ENCODE measurements at places on chromosomes 11 and 22. TPM values are rescaled to one million over a fixed set of nuclear protein-coding genes. Genes with fewer than 3 reads are reported as not detected.

DNA sequence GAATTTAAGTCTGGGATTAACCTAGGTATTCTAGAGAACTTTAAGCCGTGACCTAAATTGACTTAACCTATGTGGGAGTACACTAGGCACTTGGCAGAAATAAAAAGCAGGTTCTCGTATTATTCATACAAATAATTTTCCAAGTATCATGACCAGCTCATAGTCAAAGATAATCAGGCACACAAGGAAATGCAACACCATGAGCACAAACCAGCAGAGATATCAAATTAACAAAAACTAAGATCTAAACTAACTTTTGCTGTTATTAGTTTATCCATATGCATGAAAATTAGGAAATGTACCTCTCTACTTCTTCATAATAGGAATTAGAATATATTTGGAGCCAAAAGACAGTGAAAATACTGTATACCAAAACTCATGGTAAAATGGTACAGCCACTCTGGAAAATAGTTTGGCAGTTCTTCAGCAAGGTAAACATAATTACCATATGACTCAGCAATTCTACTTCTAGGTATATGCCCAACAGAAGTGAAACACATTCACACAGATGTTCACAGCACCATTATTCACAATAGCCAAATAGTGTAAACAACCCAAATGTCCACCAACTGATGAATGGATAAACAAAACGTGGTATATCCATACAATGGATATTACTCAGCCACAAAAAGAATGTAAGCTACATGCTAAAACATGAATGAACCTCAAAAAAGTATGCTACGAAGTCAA lies 154.1 kb downstream of the ENTHD1 start:
- no peak for DNase-seq

Gene IPO7
- total RNA-seq, result 90.5 TPM

- no peak for DNase-seq
Observed at GRCh38 chr11:62880231-62880802, 379 bp upstream of the SLC3A2 start.

Gene INSC
- not detected for total RNA-seq

Gene PACSIN3
- 17.9 TPM for total RNA-seq

Gene CAVIN3
- total RNA-seq, result 201 TPM

DNA sequence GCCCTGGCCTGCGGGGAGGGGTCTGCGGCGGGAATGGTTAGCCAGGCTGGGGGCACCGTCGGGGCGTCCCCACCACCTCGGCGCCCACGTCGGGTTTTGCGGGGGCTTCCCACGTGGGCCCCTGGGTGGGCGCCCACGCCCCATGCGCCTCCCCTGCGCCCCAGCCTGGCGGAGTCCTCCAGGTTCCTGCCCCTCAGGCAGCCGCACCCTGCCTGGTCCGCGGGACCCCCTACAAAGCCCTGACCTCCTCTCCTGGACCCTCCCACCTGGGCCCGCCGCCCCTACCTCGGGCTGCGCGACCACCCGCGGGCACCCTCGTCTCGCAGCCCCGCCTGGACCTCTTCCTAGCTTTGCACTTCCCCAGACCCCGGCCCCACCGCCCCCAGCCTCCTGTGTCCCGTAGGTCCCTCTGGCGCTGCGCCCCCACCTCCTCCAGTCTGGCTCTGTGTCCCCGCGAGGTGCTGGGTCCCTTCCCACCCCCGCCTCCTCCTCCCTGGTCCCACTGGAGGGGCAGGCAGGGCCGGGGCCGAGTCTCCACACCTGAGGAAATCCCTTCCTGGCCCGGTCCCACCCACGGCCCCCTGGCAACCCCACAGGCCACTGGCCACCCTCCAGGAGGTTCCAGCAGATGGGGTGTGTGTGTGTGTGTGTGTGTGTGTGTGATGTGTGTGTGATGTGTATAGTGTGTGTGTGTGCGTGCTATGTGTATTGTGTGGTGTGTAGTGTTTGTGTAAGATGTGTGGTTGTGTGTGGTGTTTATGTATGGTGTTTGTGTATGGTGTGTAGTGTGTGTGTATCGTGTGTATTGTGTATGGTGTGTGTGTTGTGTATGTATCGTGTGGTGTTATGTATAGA lies 11.8 kb downstream of the PIM3 start:
- DNase-seq, result no peak

GRCh38 chr22:44623771-44624510 lies 78.1 kb upstream of the PRR5 start:
- DNase-seq, result peak; percentile 19

Gene SSTR3
- total RNA-seq, result not detected

Gene TSGA10IP
- not detected for total RNA-seq

Gene NXPE1
- total RNA-seq, result not detected

Gene GDPD4
- total RNA-seq, result not detected

Gene XRCC6
- total RNA-seq, result 215 TPM

- peak; percentile 50 for DNase-seq
Observed at GRCh38 chr11:17014833-17015626, 816 bp upstream of the PLEKHA7 start.

Gene SLC22A25
- total RNA-seq, result not detected

DNA sequence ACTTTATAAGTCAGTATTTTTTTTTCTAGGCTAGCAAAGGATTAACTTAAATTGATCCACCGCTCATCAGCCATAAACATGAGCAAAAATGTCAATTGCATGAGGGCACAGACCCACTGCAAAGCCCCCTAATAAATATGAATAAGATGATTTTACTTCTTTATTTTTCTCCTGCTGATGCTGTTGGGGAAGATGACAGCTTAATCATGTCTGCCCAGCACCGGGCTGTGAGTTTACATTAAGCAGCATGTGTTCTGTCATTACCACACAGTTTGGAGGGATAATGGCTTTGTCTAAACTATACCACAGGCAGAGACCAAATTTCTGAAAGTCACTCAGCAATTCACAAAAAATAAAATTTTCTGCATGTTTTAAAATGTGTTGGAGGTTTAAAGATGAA lies 346.3 kb downstream of the LRRC4C start:
- no peak for DNase-seq

DNA sequence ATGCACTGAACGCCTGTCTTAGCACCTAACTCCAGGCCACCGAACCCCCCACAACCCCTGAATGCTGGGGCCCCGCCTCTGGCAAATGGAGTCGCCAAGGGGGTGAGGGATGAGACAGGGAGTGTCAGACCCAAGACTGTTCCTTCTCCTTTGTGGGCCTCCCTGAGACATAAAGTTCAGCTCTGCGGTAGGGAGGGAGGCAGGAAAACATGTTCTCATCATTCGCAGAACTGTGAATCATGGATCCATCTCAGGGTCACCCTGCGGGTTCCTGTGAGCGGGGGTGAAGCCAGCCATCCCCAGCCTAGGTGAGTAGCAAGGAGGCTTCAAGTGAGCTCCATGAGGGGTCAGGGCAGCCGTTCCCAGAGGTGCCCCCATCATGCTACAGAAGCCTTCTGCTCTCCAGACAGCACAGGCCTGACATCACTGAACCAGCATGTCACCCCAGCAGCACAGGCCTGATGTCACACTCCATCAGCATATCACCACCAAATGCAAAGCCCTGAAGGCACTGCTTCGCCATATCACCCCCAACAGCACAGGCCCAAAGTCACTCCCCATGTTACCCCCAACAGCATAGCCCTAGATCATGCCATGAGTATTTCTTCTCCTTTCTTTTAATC lies 27.2 kb downstream of the TMPRSS6 start:
- DNase-seq, result peak; percentile 15

- peak; percentile 91 for DNase-seq
Observed at GRCh38 chr11:72814286-72815109, at the start of gene ATG16L2. TSS of gene ATG16L2 (plus strand) at chr11:72814411. CDS start at chr11:72814446, 35 bp downstream.

DNA sequence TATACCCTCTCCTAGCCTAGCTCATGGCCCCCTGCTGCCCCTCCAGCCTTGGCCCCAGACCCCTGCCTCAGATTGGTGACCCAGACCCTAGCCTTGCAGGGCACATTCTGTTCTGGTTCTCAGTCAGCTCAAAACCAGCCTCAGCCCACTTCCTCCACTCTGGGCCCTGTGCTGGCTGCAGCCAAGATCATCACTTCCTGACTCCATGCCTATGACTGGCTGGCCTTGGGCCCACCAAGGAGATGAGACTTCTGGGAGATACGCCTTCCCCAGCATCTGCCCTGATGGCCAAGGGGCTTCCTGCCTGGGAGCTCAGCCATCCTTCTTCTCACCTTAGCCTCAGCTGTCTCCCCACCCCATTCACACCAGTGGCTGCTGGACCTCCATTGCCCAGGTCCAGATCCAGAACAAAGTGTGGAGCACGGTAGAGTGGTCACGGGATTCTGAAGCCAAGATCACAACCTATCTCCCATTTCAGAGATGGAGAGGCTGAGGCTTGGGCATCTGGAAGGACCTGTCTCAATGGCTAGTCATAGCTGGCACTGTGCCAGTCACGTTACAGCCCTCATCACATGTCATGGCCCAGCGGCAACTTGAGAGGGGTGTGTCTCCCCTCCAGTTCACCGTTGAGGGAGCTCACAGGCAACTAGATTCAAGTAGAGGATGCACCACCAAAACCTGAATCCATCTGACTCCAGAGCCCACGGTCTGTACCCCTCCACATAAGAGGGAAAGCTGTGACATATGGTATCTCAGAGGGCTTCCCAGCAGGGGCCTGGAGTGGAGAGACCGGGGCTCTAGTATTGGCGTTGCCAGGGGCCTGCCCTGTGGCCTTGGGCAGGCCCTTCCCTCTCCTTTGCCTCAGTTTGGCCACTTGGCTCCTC lies 43.0 kb upstream of the KLHL35 start:
- DNase-seq, result peak; percentile 73

Gene INPP5J
- total RNA-seq, result under 0.01 TPM

GRCh38 chr11:38950867-38951266 lies 2352.8 kb upstream of the RAG2 start:
- DNase-seq, result no peak

DNA sequence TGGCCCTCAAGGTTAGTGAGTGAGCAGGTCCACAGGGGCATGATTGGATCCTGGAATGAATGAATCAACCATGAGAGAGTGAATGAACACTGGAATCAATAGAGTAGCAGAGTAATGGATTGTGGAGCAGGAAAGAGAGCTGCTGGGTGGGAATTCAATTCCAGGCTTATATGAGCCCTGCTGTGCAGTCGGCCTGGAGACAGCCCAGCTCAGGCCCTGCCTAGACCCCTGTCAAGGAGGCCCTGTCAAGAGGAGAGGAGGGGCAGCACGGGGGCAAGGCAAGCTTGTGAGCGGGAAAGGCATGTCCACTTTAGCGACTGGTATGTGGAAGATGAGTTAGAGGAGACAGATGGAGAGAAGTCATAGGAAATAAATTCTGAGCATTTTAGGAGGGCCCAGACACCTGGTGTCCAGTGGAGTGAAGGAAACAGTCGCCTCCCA lies 1.3 kb upstream of the FOLR1 start:
- no peak for DNase-seq

Gene FAM180B
- total RNA-seq, result not detected

Gene MISFA
- total RNA-seq, result 0.22 TPM

- no peak for DNase-seq
Observed at GRCh38 chr11:14881576-14882193, 10.3 kb downstream of the CYP2R1 start.

- no peak for DNase-seq
Observed at GRCh38 chr11:133926466-133927246, 30.1 kb downstream of the IGSF9B start.

Gene SHANK3
- total RNA-seq, result 11.5 TPM

DNA sequence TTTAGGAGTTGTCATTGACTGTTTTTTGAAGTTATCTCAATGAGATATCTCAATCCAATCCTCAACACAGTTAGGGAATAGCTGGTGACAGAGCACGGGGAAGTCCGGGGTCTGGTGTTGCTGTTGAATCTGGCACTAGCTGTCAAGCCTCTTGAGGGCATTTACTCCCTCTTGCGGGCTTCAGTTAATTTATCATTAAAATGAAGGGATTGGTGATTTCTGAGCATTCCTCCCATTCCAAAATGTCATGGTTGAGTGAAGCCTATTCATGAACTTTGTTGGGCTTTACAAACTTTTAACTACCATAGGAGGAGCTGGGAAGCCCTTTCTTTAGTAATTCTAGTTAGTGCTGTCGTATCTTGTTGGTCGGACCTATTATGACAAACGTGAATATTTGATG lies 40.2 kb downstream of the UVRAG start:
- no peak for DNase-seq

GRCh38 chr11:11845551-11845950 lies 3.8 kb downstream of the USP47 start:
- DNase-seq, result peak; percentile 20

DNA sequence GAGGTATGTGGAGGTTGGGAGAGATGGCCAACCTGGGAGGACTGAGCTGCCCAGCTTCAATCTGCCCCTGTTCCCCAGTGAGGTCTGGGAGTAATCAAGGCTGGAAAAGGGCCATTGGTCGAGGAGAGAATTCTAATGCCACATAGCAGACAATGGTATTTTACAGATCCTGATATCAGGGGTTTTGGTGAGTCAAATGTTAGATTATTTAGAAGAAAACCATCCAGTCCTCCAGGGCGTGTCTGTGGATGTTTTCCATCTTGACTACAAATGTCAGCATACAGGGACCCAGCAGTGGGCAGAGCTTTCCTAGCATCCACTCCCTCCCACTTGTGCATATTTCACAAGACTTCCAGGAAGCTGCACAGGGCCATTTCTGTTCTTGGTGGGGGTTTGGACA lies 107.9 kb downstream of the SCN3B start:
- no peak for DNase-seq

Gene SPTBN2
- 20.0 TPM for total RNA-seq

DNA sequence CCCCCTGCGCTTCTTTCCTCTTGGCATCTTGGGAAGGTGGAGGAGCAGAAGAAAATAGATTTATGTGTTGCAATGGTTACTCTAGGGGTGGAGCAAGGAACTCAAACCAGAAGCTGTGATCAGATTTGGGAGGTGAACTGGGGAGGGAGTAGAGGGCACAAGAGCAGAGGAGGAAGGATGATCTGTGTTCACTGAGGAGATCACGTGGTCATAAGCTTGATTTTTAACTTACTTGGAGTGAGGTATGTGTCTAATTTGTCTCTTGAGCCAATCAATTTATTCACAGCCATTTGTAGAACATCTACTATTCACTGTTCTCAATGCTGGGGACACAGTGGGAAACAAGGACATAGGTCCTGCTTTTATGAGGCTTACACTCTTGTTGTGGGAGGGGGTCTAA lies 24.8 kb upstream of the CD82 start:
- no peak for DNase-seq

DNA sequence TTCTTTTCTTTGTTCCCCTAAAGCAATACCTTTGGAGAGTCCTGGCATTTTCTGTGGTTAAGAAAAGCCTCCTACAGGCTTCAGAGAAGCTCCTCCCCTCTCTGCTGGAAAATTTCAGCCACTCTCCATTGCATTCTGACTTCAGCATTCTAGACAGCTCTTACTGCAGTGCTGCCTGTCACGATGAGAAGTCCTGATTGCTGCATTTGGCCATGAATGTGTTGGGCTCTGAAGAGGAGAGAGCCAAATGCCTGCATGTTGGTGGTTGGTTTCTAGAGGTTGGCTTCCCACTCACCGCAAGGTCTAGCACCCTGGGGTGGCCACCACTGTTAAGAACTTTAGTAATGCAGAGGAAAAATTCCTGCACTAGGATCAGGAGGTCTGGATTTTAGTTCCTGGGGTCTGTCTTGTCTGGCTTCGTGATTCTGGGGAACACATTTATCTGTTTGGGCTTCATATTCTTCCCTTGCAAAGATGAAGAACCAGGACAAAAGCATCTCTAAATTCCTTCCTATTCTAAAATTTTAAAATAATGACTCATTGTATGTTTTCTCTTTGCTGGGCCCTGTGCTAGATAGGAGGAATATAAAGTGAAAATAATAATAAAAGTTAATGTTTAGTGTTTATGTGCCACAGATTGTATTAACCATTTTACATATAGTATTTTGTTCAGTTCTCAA lies 38.1 kb downstream of the COA4 start:
- peak; percentile 1 for DNase-seq
